ENCODE measurements at places on chromosomes 6 and 20. TPM values are rescaled to one million over a fixed set of nuclear protein-coding genes. Genes with fewer than 3 reads are reported as not detected.
A peak's percentile ranks its signal among the peaks of the same experiment; 100 is the strongest.

The EDN1 gene
- 6.8 TPM for total RNA-seq

GRCh38 chr6:108222064-108222463 is 38.8 kb downstream of the SNX3 start:
- no peak overlapping the region for H3K27ac ChIP-seq
- no peak overlapping the region for H3K4me3 ChIP-seq
- no peaks in the 10 kb centered on the region for H3K27me3 ChIP-seq
- DNase-seq: no peak
- H3K4me1 ChIP-seq: no peaks in the 10 kb centered on the region

- no peaks in the 10 kb centered on the region for H3K36me3 ChIP-seq
- H3K27ac ChIP-seq: no peak overlapping the region
- H3K4me1 ChIP-seq: no peaks in the 10 kb centered on the region
- peaks cover 3% of the 10 kb centered on the region for H3K27me3 ChIP-seq
- H3K4me3 ChIP-seq: no peak overlapping the region
Observed at GRCh38 chr20:36336204-36336603, 30.1 kb downstream of the DLGAP4 start.

The RBM24 gene
- 0.62 TPM for total RNA-seq

GRCh38 chr20:4869290-4870193 is 131.8 kb downstream of the SLC23A2 start:
- no peak for DNase-seq
- peaks cover 14% of the 10 kb centered on the region for H3K4me1 ChIP-seq
- H3K4me3 ChIP-seq: no peak overlapping the region
- no peaks in the 10 kb centered on the region for H3K27me3 ChIP-seq

DNA sequence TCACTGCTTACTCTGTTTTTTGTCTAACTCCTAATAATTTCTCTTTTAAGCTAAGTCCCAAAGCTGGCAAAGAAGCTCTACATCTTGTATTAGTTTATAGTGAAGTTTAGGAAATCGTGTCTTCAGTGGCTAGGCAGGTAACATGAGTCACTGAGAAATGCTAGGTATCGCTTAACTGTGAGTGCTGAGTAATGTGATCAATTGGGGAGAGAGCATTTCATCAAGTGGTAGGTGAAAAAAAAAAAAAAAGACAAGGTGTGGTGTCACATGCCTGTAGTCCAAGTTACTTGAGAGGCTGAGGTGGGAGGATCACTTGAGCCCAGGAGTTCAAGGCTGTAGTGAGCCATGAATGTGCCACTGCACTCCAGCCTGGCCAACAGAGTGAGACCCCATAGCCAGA is 125.3 kb downstream of the FAM83B start:
- no peaks in the 10 kb centered on the region for H3K4me1 ChIP-seq
- no peaks in the 10 kb centered on the region for H3K36me3 ChIP-seq
- H3K4me3 ChIP-seq: no peak overlapping the region
- no peak overlapping the region for H3K27ac ChIP-seq
- no peak for DNase-seq

DNA sequence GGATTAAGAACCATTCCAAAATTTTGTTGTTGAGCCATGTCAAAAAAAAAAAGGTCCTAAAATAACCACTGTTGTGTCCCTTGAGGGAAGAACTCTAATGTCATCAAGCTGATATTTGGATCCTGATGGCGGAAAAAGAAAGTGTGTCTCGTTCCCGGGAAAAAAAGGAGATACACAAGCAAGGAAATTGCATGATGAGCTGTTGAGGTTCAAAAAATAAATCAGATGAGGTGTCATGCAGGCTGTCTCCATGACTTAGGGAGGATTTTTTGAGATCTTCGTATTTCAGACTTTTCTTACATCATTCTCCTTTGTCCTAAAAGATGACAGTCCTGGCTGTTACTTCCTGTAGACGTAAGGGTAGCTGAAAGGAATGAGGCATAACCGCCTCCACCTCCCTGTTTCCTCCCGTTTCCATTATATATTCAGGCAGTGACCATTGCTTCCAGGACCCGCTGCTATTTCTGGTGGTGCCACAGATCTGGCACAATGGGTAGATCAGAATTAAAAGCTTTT is 117.3 kb upstream of the TNFAIP3 start:
- H3K4me3 ChIP-seq: peak overlapping the region; percentile 18
- H3K27ac ChIP-seq: no peak overlapping the region

DNA sequence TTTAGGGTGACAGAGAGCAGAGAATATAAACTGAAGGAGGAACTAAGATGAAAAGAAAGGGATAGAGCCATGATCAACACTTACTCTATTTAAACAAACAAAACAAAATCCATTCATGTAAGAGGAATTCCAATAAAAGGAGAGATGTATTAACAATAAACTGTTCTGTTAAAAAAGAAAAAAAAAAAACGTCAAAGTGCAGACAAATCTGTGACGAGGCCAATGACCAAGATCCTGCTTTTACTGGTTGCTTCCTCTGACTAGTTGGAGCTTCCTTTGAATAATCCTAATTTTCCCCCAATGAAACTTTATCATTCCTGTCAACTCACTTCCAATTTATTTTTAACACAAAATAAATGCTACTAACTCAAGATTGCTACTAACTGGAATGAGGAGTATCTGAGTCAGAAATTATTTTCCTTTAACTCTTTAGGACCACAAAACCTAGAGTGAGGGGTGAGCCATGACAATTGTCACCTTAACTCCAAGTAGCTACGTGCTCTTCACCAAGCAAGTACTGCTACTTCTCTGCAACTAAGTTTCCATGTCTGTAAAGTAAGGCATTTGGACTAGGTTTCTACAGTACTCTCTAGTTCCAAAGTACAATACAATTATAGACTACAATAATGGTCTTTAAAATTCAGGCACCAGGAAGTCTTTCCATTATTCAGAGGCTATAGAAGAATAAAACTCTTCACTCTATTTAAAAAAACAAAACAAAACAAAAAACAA is 152.0 kb downstream of the PTPRK start:
- no peaks in the 10 kb centered on the region for H3K4me1 ChIP-seq
- H3K36me3 ChIP-seq: no peaks in the 10 kb centered on the region
- no peak for DNase-seq
- no peak overlapping the region for H3K27ac ChIP-seq

- no peaks in the 10 kb centered on the region for H3K36me3 ChIP-seq
- no peak overlapping the region for H3K4me3 ChIP-seq
- H3K4me1 ChIP-seq: no peaks in the 10 kb centered on the region
- no peak overlapping the region for H3K27ac ChIP-seq
- DNase-seq: no peak
Observed at GRCh38 chr6:4717124-4717523, 59.1 kb upstream of the CDYL start.

- no peak overlapping the region for H3K4me3 ChIP-seq
- no peak for DNase-seq
- no peaks in the 10 kb centered on the region for H3K36me3 ChIP-seq
- H3K4me1 ChIP-seq: peaks cover 41% of the 10 kb centered on the region
Observed at GRCh38 chr6:170152124-170152926, 138.6 kb downstream of the DLL1 start.

GRCh38 chr20:40655451-40655850 is 33.6 kb downstream of the MAFB start:
- no peaks in the 10 kb centered on the region for H3K36me3 ChIP-seq
- H3K4me3 ChIP-seq: no peak overlapping the region
- no peak overlapping the region for H3K27ac ChIP-seq
- no peak for DNase-seq
- no peaks in the 10 kb centered on the region for H3K4me1 ChIP-seq
- no peaks in the 10 kb centered on the region for H3K27me3 ChIP-seq

The LRRN4 gene
- total RNA-seq: not detected

The TGM3 gene
- total RNA-seq: 1,413 TPM

The FNDC11 gene
- total RNA-seq: not detected

GRCh38 chr6:25583099-25583498 is 68.9 kb upstream of the SCGN start:
- DNase-seq: no peak
- H3K27ac ChIP-seq: no peak overlapping the region
- H3K27me3 ChIP-seq: no peaks in the 10 kb centered on the region
- H3K36me3 ChIP-seq: no peaks in the 10 kb centered on the region
- no peaks in the 10 kb centered on the region for H3K4me1 ChIP-seq
- no peak overlapping the region for H3K4me3 ChIP-seq

DNA sequence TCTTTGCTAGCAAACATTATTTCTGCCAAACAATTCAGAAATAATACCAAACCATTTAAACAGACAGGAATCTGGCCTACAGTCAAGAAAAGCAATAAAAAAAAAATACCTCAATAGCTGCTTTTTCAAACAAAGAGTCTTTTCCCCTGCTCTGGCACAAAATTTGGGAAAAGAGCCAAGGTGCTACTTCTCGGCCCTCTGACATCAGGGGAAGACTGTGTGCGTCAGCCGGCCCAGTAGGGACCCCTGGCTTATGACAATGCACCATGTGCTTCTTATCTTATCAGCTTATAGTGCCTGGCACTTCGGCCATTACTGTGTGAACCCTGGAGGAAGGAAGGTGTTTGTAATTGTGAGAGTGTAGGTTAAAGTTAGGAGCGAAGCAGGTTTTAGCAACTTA is 89.4 kb downstream of the PDE10A start:
- H3K27ac ChIP-seq: no peak overlapping the region
- peaks cover 4% of the 10 kb centered on the region for H3K4me1 ChIP-seq
- DNase-seq: no peak

GRCh38 chr20:50189681-50190250 is 864 bp upstream of the CEBPB start:
- peak overlapping the region; percentile 98 for H3K4me3 ChIP-seq
- no peaks in the 10 kb centered on the region for H3K36me3 ChIP-seq
- no peak for DNase-seq
- H3K4me1 ChIP-seq: peaks cover 25% of the 10 kb centered on the region
- H3K27ac ChIP-seq: peak overlapping the region; percentile 98

DNA sequence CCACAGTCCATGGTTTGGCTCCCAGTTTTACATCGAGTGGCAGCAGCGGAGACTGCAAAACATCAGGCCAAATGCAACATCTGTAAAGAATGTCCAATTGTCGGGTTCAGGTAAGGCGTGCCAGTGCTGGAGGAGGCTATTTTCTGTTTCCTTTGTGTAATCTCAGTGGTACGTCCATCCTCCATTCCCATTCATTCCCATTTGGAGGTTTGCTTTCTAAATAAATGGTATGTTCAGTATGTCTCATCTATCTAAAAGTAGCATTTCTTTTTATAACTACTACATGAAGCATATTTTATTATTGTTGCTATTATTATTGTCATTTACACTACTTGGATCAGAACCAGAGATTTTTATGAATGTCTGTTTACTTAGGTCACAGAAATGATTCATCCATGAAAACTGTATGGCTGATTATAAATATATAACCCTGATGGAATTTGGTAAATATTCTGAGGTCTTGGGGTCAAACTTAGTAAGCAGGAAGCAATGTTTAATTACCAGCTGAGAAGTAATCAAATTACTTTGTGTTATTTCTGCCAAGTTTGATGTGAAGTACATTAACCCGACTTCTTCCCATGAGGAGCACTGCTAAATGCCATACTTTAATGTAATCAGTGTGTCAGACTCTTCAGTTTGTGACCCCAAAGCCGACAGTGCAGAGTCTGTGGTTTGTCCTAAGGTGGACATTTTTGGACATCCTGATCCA is 512.9 kb downstream of the UTRN start:
- H3K4me1 ChIP-seq: no peaks in the 10 kb centered on the region
- H3K27ac ChIP-seq: no peak overlapping the region
- no peak for DNase-seq
- peaks cover 64% of the 10 kb centered on the region for H3K36me3 ChIP-seq
- no peak overlapping the region for H3K4me3 ChIP-seq
- H3K27me3 ChIP-seq: no peaks in the 10 kb centered on the region

GRCh38 chr6:70857387-70858077 is 99.3 kb downstream of the B3GAT2 start:
- no peak overlapping the region for H3K27ac ChIP-seq
- H3K4me1 ChIP-seq: no peaks in the 10 kb centered on the region
- no peaks in the 10 kb centered on the region for H3K27me3 ChIP-seq
- H3K4me3 ChIP-seq: no peak overlapping the region

The SLC12A5 gene
- not detected for total RNA-seq

DNA sequence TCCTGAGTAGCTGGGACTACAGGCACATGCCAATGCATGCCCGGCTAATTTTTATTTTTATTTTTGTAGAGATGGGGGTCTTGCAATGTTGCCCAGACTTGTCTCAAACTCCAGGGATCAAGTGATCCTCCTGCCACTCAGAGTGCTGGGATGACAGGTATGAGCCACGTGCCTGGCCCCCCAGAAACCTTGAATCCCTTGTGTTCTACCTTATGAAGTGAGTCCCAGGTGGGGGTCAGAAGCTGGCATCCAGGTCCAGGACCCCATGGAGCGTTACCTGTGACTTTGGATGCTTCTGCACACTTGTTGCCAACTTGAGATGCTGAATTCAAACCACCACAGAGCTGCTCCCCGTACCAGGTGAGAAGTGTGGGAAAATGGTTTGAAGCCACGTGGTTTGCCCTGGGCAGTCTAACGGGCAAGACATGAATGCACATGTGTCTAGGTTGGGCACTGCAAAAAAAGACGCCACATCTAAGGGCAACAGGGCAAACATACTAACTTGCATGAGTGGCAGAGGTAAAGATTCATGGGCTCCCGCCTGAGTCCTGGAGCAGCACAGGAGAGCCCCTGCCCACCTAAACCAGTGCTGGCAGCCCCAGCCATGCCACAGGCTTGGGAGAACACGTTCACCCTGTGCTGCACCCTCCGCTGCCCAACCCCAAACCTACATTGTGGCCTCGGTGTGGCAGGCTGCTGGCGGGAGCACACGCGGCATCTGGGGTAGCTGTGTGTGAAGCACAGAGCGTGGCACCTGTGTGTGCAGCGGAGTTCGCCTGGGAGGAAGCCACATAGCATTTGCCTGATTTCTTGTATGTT is 101.2 kb downstream of the JPH2 start:
- no peaks in the 10 kb centered on the region for H3K36me3 ChIP-seq
- no peak overlapping the region for H3K4me3 ChIP-seq
- H3K27me3 ChIP-seq: no peaks in the 10 kb centered on the region
- no peak for DNase-seq
- peaks cover 38% of the 10 kb centered on the region for H3K4me1 ChIP-seq

The MAPK14 gene
- total RNA-seq: 46.0 TPM

The BFSP1 gene
- 1.2 TPM for total RNA-seq

The ARMH2 gene
- total RNA-seq: not detected

GRCh38 chr6:170147832-170148708 is 142.8 kb downstream of the DLL1 start:
- peaks cover 60% of the 10 kb centered on the region for H3K27me3 ChIP-seq
- no peak overlapping the region for H3K4me3 ChIP-seq
- peaks cover 47% of the 10 kb centered on the region for H3K4me1 ChIP-seq
- no peak for DNase-seq

- H3K27ac ChIP-seq: no peak overlapping the region
- no peak overlapping the region for H3K4me3 ChIP-seq
- DNase-seq: no peak
Observed at GRCh38 chr20:6637160-6637579, 130.3 kb upstream of the BMP2 start.

The MYLIP gene
- 8.6 TPM for total RNA-seq

DNA sequence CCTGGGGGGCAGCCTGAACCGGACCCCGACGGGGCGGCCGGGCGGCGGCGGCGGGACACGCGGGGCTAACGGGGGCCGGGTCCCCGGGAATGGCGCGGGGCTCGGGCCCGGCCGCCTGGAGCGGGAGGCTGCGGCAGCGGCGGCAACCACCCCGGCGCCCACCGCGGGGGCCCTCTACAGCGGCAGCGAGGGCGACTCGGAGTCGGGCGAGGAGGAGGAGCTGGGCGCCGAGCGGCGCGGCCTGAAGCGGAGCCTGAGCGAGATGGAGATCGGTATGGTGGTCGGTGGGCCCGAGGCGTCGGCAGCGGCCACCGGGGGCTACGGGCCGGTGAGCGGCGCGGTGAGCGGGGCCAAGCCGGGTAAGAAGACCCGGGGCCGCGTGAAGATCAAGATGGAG is 636 bp downstream of the SRF start:
- H3K4me3 ChIP-seq: peak overlapping the region; percentile 98
- H3K4me1 ChIP-seq: peaks cover 29% of the 10 kb centered on the region
- H3K27ac ChIP-seq: peak overlapping the region; percentile 99
- H3K27me3 ChIP-seq: no peaks in the 10 kb centered on the region
- no peak for DNase-seq

All from esophagus squamous epithelium (tissue), 5 donors.